ENCODE measurements at places on chromosomes 12 and 14. TPM values are rescaled to one million over a fixed set of nuclear protein-coding genes. Genes with fewer than 3 reads are reported as not detected.

Gene GPX2
- total RNA-seq = not detected

DNA sequence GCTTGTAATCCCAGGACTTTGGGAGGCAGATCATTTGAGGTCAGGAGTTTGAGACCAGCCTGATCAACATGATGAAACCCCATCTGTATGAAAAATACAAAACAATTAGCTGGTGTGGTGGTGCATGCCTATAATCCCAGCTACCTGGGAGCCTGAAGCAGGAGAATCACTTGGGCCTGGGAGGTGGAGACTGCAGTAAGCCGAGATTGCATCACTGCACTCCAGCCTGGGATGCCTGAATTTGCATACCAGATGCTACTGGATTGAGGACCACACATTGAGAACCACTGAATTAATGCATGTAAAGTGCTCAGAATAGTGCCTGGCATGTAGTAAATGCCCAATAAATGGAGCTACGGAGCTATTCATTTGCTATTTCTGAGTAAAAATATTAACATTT lies 14.9 kb upstream of the MYH7 start:
- no peak overlapping the region for H3K27ac ChIP-seq
- H3K36me3 ChIP-seq = no peaks in the 10 kb centered on the region
- H3K4me1 ChIP-seq = no peaks in the 10 kb centered on the region
- DNase-seq = no peak
- no peak overlapping the region for H3K4me3 ChIP-seq
- H3K27me3 ChIP-seq = no peaks in the 10 kb centered on the region

GRCh38 chr14:66009089-66009488 lies 477.1 kb upstream of the CCDC196 start:
- H3K27ac ChIP-seq = no peak overlapping the region
- no peaks in the 10 kb centered on the region for H3K27me3 ChIP-seq
- no peaks in the 10 kb centered on the region for H3K4me1 ChIP-seq
- DNase-seq = no peak

Gene CATSPERB
- 8.4 TPM for total RNA-seq

DNA sequence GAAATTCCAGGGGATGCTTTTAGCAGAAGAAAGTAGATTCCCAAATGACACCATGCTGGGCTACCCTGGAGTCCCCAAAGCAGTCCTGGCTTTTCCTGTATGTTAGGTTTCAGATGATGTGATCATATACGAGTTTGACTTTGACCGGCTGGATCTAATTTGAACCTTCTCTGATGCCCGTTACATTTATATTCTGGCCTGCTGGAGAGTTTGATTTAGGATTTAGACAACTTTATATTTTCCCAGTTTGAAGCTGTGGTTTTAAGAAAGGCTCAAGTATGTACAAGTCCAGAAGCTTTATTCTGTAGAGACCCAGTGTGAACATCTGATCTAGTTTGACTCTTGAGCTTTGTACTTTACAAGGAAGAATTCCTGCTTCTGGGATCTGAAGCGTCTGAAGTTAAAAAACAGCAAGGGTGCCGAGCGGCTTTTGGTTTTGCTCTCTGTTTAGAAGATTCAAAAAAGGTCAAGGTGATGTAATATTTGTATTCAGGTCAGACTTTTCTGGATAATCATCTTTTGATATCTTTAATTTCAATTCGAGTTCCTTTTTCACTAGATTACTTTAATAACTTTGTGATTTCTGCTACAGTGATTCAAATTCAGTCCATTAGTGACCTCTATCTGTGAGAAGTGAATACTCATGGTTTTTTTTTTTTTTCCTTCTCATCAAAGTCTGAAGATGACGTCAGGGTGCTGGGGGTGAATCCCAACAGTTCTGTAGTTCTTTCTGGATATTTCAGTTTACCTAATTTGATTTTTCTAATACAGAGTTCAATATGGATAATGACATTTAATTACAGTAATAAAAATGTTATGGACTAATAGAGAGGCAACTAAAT lies 6.3 kb downstream of the FLRT2 start:
- H3K27me3 ChIP-seq = no peaks in the 10 kb centered on the region
- H3K4me1 ChIP-seq = no peaks in the 10 kb centered on the region
- H3K36me3 ChIP-seq = no peaks in the 10 kb centered on the region

DNA sequence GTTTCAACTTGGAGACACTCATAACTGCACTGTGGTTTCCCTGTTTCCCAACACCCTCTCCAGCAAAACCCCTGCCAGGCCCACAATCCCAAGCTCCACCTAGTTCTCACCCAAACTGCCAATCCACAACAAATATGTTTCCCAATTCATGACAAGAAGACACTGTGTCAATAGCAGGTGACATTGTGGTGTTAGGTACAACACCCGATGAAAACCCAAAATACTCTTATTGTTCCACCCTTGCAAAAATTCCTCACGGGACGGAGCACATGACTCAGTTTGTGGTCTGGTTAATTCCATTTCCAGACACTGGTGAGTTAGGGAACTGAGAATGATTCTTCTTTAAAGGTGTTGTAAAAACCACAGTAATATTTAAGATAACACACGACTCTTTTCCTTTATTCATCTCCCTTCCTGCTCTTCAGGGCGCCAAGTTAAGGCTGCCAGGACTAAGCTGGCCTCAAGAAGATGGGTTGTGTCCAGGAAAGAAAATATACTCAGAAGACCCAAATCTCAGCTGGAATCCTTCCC lies 735.5 kb downstream of the MED13L start:
- no peak overlapping the region for H3K4me3 ChIP-seq
- DNase-seq = no peak
- H3K36me3 ChIP-seq = no peaks in the 10 kb centered on the region
- no peaks in the 10 kb centered on the region for H3K27me3 ChIP-seq
- H3K4me1 ChIP-seq = no peaks in the 10 kb centered on the region
- no peak overlapping the region for H3K27ac ChIP-seq

DNA sequence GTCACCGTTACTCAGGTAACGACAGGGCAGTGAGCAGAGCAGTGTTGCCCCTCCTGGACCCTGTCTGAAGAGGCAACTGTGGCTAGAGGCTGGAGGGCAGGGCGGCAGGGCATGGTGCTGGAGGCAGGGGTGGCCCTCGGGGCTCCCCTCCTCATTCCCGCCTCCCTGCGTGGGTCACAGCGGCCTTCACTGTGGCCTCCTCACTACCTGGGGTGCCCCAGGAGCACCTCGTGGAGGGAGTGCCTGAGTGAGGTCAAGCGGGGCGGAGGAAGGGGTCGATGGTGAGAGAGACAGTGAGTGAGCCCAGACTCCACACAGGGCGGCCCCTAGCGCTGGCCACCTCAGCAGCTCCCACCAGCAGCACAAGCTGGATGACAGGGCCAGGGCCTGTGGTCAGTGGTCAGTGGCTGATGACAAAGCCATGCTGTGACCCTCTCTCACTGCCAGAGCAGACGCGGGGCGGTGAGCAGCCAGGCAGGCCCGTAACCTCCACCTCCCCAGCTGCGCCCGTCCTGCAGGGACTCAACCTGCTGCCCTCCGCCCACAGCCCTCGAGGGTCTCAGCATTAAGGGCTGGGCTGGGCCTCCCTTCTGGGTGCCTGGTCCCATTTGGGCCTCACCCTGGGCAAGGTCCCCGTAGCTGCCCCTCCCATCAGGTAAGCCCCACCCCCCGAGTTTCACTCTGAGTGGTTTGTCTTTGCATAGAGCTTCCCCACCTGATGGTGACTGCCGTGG lies 17.8 kb downstream of the GPR132 start:
- peak overlapping the region; percentile 46 for H3K27ac ChIP-seq
- no peaks in the 10 kb centered on the region for H3K4me1 ChIP-seq
- no peak overlapping the region for H3K4me3 ChIP-seq
- H3K27me3 ChIP-seq = no peaks in the 10 kb centered on the region

- no peaks in the 10 kb centered on the region for H3K36me3 ChIP-seq
- no peak for DNase-seq
- H3K4me3 ChIP-seq = no peak overlapping the region
- H3K27ac ChIP-seq = peak overlapping the region; percentile 82
- peaks cover 73% of the 10 kb centered on the region for H3K4me1 ChIP-seq
Measured at GRCh38 chr14:104392396-104393198, 187.0 kb upstream of the C14orf180 start.

DNA sequence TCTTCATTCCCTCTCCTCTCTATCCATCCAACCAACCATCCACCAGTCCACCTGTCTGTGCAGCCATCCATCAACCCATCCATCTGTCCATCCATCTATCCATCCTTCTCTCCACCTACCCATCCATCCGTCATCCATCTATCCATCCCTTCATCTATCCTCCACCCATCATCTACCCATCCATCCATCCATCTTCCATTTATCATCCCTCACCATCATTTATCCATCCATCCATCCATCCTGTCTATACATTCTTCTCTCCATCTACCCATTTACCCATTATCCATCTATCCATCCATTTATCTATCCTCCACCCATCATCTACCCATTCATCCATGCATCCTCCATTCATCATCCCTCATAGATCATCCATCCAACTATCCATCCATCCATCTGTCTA lies 24.4 kb downstream of the AACS start:
- H3K36me3 ChIP-seq = no peaks in the 10 kb centered on the region
- no peak overlapping the region for H3K27ac ChIP-seq
- no peak for DNase-seq
- H3K27me3 ChIP-seq = no peaks in the 10 kb centered on the region
- H3K4me3 ChIP-seq = no peak overlapping the region

DNA sequence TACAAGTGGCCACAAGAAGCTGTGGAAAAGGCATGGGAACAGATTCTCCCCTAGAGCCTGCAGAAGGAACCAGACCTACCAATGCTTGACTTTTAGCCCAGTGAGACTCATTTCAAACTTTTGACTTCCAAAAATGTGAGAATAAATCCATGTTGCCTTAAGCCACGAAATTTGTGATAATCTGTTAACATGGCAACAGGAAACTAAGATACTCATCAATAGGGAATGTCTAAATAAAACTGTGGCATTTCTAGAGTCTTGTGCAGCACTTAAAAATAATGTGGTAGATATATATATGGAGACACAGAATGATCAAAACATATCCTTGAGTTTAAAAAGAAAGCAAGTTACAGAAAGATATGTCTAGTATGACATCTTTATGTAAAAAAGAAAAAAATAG lies 12.0 kb downstream of the HECTD4 start:
- no peaks in the 10 kb centered on the region for H3K27me3 ChIP-seq
- H3K36me3 ChIP-seq = no peaks in the 10 kb centered on the region
- H3K4me3 ChIP-seq = no peak overlapping the region

GRCh38 chr12:131383291-131383690 lies 327.6 kb upstream of the SFSWAP start:
- no peak overlapping the region for H3K27ac ChIP-seq
- H3K27me3 ChIP-seq = no peaks in the 10 kb centered on the region
- no peaks in the 10 kb centered on the region for H3K36me3 ChIP-seq
- no peak for DNase-seq

Gene KRT75
- not detected for total RNA-seq

Gene COX8C
- total RNA-seq = not detected

GRCh38 chr12:32211066-32211899 lies 104.6 kb downstream of the BICD1 start:
- H3K27ac ChIP-seq = no peak overlapping the region
- peaks cover 4% of the 10 kb centered on the region for H3K36me3 ChIP-seq
- DNase-seq = no peak
- H3K4me3 ChIP-seq = no peak overlapping the region

GRCh38 chr14:20455355-20456300 lies 602 bp downstream of the APEX1 start:
- no peak for DNase-seq
- no peaks in the 10 kb centered on the region for H3K27me3 ChIP-seq
- H3K4me1 ChIP-seq = peaks cover 20% of the 10 kb centered on the region
- peak overlapping the region; percentile 85 for H3K27ac ChIP-seq

Gene SGPP1
- total RNA-seq = 15.1 TPM

Gene RASSF8
- total RNA-seq = 0.64 TPM

Data from naive thymus-derived CD4-positive, alpha-beta T cell (primary cell).